ENCODE measurements at places on chromosomes 3 and 15. TPM values are rescaled to one million over a fixed set of nuclear protein-coding genes. Genes with fewer than 3 reads are reported as not detected.

DNA sequence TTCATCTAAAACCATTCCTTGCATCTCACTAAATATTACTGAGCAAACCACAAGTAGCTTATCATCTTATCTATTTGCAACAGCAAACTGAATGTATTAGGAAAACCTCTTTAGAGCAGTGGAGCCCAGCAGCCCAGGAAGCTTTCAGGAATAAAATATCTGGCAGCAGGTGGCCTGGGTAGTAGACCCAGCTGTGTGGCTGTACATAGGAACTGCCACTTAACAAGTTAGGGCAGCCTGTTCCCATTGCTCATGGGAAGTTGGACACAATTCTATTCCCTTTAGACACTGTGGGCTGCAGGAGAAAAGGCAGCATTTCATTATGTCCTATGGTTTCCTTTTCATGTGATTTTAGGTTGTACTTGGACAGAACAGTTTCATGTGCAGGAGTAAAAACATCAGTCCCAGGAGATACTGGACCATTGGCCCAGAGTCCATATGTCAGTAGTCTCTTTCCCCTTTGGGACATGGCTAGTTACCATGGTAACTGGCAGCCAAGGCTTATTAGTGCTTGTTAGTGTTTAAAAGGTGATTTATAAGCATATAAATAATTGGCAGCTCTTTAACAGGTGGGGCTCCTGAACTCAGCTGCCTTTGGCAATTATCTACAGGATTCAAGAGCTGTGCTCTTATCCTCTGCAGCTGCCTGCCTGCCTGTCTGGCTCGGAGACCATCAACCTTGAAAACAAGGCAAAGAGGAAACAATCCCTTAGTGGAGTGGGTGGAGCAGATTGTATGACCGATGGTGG, 28.9 kb upstream of the LSAMP start:
- H3K4me3 ChIP-seq: no peak overlapping the region
- H3K36me3 ChIP-seq: no peaks in the 10 kb centered on the region
- DNase-seq: no peak
- H3K4me1 ChIP-seq: no peaks in the 10 kb centered on the region

GRCh38 chr3:151804267-151804666, 9.6 kb upstream of the AADAC start:
- no peaks in the 10 kb centered on the region for H3K36me3 ChIP-seq
- no peaks in the 10 kb centered on the region for H3K4me1 ChIP-seq
- no peak overlapping the region for H3K4me3 ChIP-seq
- H3K27me3 ChIP-seq: no peaks in the 10 kb centered on the region
- no peak overlapping the region for H3K27ac ChIP-seq

DNA sequence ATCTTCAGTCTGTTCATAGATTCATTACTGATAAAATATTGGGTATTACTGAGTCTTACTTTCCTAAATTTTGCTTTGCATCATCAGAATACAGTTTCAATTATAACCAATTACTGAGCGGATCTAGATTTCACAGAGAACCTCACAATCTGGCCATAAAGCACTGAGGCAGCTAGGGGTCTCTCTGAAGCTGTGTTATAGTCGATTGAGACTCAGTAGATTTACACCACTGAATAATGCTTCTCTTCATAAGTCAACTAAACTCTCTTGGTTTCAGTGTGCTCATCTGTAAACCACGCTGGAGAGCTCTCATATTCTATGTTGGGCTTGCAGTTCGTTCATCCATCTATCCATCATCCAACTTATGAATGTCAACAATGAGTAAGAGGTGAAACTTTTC, 180.6 kb downstream of the GREM1 start:
- H3K4me1 ChIP-seq: no peaks in the 10 kb centered on the region
- H3K36me3 ChIP-seq: no peaks in the 10 kb centered on the region
- no peak overlapping the region for H3K4me3 ChIP-seq
- H3K27ac ChIP-seq: no peak overlapping the region
- H3K27me3 ChIP-seq: no peaks in the 10 kb centered on the region

- H3K4me1 ChIP-seq: no peaks in the 10 kb centered on the region
- H3K36me3 ChIP-seq: no peaks in the 10 kb centered on the region
- no peak for DNase-seq
- H3K27me3 ChIP-seq: no peaks in the 10 kb centered on the region
- H3K4me3 ChIP-seq: no peak overlapping the region
Measured at GRCh38 chr3:52032702-52033408, 23.5 kb downstream of the DUSP7 start.

SELENOS gene
- total RNA-seq: 46.7 TPM

FBXO45 gene
- 29.3 TPM for total RNA-seq

SPTBN5 gene
- total RNA-seq: 0.39 TPM

RASGRF1 gene
- total RNA-seq: not detected
